ENCODE measurements at places on chromosomes 2 and 18.

DNA sequence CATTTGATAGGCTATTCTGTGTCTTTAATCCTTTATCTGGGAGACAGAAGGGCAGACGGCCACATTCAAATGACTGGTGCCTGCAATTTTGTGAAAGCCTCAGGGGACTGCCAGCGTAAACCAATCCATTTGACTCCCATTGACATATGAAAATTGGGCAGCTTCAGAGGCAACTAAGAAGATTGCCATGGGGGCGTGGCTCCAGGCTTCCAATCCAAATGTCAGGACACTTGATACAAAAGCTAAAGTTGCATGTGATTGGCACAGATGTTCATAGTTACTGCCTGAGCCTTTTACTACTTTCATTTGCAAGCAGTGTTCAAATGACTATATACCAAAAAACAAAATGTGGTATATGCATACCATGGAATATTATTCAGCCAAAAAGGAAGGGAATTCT is 42.0 kb downstream of the SPC25 start:
- DNase-seq = no peak

- no peak for DNase-seq
Measured at GRCh38 chr18:28960146-28960545, 783.2 kb upstream of the CDH2 start.

GRCh38 chr2:235520787-235521186 is 26.9 kb downstream of the AGAP1 start:
- no peak for DNase-seq

DNA sequence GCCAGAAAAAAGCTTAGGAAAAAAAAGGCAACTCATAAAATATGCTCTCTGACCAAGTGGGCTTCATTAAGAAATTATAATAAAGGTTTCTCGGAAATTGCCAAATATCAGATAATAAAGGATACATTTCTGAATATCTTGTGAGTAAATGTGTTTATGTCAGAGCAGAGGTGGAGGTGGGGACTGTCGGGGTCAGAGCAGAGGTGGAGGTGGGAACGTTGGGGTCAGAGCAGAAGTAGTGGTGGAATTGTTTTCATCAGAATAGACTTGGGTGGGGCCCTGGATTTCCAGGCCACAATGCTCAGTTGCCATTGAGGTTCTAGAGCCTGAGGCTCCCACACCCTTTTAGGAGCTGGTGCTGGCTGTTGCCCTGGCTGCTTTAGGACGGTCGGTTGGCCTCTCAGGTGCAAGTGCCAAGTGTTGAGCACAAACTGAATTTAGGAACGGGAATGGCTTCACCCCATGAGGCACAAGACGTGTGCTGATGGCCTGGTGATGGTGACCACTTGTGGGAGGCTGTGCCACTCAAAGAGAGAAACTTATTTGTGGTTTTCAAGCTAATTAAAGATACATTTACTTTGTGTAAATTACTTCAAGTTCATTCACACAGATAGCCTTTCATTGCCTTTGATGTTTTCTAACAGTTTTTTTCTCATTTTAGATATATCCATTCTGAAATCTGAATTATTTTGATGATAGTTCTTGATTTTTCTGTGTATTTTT is 131.5 kb downstream of the ATP9B start:
- no peak for DNase-seq

DNA sequence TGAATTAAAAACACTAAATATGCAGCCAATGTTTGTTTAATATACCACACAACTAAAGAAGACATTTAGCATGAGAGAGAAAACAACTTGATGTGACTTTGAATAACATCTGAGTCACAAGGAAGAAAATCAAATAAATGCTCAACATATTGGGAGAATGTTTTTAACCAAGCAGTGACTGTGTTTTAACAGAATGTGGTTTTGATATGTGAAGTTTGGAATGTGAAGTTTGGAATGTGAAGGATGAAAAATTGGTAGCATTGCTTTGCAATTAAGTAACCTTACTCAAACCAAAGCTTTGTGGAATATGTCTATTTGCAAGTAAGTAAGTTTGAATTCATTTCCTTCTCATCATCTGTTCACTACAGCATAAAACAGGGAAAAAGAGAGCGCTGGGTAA is 128.2 kb upstream of the DNAJC10 start:
- DNase-seq = no peak

DNA sequence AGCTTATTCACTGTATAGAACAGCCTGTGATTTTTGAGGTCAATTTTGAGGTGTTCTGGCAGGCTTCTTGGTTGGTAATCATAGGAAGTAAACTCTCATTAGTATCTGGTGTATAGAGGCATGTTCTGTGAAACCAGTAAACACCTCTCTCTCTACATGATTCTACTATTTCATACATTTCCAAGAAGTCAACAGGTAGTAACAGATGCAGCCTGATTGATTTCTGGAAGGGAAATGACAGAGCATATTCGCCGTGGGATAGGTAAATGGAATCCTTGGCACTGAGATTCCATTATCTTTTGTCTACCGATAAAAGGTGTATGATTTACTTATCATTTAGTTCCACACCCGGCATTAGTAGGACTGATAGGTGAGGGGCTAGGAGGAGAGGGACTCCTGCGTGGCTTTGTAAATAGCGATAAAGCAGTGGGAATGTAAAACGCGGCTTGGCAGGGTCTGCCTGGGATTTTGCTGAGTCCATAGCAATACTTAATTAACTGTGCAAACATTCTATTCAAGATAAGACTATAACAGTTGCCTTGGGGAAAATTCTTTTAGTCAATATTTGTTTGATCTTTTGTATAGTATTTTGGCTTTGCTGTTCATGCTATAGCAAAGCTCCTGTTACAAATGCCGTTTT is 32.3 kb downstream of the LYPD6B start:
- no peak for DNase-seq

Measured in stimulated activated CD4-positive, alpha-beta T cell treated with anti-CD3 and anti-CD28 coated beads, Interleukin-1b, Interleukin-23, amount 100 ng/mL, for 48 hours (primary cell).